ENCODE measurements at places on chromosomes 6 and 20. TPM values are rescaled to one million over a fixed set of nuclear protein-coding genes. Genes with fewer than 3 reads are reported as not detected.
A peak's percentile ranks its signal among the peaks of the same experiment; 100 is the strongest.

DNA sequence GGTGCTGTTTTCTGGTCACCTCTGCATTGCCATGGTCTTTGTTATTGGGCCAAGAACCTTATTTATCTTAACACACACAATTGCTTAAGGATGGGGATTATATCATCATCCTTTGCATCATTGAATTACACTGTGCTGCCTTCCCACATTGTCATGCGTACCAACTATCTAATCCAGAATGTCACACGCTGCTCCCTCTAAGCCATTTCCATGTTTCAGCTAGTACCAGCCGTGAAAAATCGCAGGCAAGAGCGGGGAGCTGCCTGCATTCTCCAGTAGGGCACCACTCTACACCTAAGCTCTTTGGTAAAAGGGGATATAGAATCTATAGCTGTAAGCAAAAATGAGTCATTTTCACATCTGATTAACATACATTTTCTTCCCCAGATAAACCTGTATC lies 277.0 kb downstream of the PRL start:
- H3K4me3 ChIP-seq: no peak overlapping the region
- H3K27ac ChIP-seq: no peak overlapping the region
- no peaks in the 10 kb centered on the region for H3K27me3 ChIP-seq
- no peaks in the 10 kb centered on the region for H3K4me1 ChIP-seq

DNA sequence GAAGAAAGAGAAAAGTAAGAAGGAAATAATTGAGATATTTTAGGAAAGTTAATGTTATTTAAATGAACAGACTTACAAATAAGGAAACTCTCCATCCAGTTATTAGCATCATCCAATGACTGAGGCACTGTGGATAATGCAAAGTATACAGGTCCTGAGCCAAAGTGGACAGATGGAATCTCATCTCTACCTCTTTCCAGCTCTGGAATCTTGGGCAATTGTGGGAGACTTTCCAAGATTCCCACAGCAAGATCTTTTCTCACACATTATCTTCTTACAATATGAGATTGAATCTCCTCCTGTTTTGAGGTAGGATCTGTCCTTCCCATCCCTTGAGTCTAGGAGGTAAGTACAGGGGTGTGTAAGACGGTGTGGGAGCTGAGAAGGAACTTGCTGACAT lies 28.9 kb downstream of the HTR1E start:
- H3K27me3 ChIP-seq: peaks cover 8% of the 10 kb centered on the region
- H3K4me3 ChIP-seq: no peak overlapping the region
- no peak overlapping the region for H3K27ac ChIP-seq
- DNase-seq: no peak
- no peaks in the 10 kb centered on the region for H3K36me3 ChIP-seq
- no peaks in the 10 kb centered on the region for H3K4me1 ChIP-seq

HEY2 gene
- not detected for total RNA-seq

GRCh38 chr20:2006452-2007361 lies 12.8 kb upstream of the PDYN start:
- no peak overlapping the region for H3K27ac ChIP-seq
- no peak overlapping the region for H3K4me3 ChIP-seq
- H3K27me3 ChIP-seq: peaks cover 41% of the 10 kb centered on the region
- no peak for DNase-seq
- no peaks in the 10 kb centered on the region for H3K36me3 ChIP-seq
- no peaks in the 10 kb centered on the region for H3K4me1 ChIP-seq

DNA sequence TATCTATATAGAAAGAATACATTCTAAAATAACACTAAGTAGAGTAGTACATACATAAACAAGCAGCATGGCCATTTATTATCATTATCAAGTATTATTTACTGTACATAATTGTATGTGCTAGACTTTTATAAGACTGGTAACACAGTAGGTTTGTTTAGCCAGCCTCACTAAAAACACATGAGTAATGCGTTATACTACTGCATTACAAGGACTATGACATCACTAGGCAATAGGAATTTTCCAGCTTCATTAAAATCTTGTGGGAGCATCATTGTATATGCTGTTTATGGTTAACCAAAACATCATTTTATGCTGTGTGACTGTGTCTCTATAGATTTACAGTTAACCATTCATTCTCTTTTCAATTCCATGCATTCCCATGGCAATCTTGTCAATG lies 131.7 kb upstream of the HDGFL1 start:
- no peaks in the 10 kb centered on the region for H3K4me1 ChIP-seq
- H3K36me3 ChIP-seq: no peaks in the 10 kb centered on the region
- H3K27me3 ChIP-seq: no peaks in the 10 kb centered on the region

DNA sequence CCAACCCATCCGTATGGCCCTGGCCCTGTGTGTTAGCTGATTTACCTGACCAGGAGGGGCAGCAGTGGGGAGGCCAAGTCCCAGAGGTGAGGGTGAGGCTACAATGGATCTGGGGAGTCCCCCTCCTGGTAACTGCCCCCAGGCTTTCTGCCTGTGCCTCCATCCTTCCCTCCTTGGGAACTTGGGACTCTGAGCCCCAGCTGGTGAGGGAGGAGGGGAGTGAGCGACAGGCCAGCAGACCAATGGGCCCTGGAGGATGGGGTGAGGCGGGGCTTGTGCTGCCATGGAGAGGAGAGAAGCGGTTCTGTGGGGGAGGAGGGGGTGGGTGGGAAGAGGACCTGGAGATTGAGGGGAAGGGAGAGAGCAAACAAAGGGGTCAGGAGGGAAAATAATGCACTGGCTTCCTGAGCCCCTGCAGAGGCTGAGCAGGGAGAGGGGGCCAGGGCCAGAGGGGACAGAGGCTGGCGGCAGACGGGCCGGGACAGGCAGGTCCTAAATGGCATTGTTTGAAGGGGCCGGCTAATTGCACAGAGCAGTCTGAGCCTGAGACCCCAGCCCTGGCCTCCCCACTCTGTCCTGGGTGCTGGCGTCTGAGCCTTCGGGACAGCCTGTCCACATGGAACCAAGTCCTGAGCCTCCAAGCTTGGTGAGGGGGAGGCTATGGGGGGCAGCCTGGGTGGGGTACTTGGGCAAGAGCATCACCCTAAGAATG lies 17.5 kb downstream of the DNMT3B start:
- H3K27ac ChIP-seq: no peak overlapping the region
- no peak for DNase-seq
- no peaks in the 10 kb centered on the region for H3K36me3 ChIP-seq
- H3K4me3 ChIP-seq: no peak overlapping the region

- no peak for DNase-seq
- no peaks in the 10 kb centered on the region for H3K4me1 ChIP-seq
- no peak overlapping the region for H3K27ac ChIP-seq
- H3K4me3 ChIP-seq: no peak overlapping the region
- no peaks in the 10 kb centered on the region for H3K36me3 ChIP-seq
Observed at GRCh38 chr20:49519777-49520359, 37.4 kb upstream of the KCNB1 start.

CTAGE9 gene
- not detected for total RNA-seq

DNA sequence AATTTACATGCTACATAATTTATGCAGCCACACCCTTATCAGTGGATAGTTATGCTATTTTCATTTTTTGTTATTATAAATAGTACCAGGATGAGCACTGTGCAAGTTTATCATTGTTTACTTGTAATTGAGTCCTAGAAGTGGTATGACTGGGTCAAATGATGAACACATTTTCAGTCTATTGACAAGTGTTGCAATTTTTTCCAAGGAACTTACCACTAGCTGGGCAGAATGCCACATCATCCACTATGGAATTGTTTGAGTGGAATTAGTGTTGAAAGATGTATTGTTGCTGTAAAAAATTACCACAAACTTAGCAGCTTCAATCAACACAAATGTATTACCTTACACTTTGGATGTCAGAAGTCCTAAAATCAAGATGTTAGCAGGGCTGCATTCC lies 38.1 kb upstream of the OPN5 start:
- peaks cover 7% of the 10 kb centered on the region for H3K4me1 ChIP-seq
- H3K27ac ChIP-seq: no peak overlapping the region
- H3K27me3 ChIP-seq: no peaks in the 10 kb centered on the region

DNA sequence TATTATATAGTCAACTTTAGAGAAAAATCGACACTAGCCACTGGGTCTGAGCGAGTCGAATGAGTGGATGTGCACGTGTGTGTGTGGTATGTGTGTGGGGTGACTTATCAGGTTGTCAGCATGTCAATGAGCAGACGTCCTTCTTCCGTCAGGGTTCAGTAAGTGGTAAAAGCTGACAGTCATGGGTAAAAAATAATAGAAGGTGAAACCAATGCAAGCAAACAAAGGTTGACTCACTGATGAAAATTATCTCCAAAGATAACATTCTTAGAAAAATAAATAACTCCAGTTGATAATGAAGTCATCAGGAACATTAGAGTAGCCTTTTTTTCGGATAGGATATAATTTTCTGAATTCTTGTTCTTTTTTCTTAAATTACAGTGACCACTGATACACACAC lies 243.8 kb upstream of the FOXQ1 start:
- H3K4me1 ChIP-seq: no peaks in the 10 kb centered on the region
- DNase-seq: no peak
- H3K4me3 ChIP-seq: no peak overlapping the region
- no peaks in the 10 kb centered on the region for H3K36me3 ChIP-seq
- peaks cover 14% of the 10 kb centered on the region for H3K27me3 ChIP-seq
- H3K27ac ChIP-seq: no peak overlapping the region

DNA sequence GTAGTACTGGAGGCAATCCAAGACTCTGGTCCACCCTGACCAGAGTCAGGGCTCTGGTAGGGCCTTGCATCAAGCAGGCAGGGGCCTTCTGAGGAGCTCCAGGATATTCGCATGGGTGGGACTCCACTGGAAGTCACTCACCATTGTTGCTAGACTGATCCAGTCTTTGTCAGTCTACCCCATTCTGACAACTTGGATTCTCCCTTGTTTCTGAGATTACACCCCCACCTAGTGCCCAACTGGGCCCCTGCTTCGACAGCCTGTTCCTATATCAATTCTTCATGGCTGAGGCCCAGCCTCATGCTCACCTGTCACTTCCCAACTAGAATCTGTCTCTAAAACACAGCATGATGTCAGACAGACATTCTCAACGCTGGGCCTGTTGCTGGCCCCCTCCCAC lies 5.2 kb downstream of the SLC35D3 start:
- no peak overlapping the region for H3K27ac ChIP-seq
- peaks cover 53% of the 10 kb centered on the region for H3K27me3 ChIP-seq
- H3K4me3 ChIP-seq: no peak overlapping the region
- H3K36me3 ChIP-seq: no peaks in the 10 kb centered on the region
- H3K4me1 ChIP-seq: peaks cover 6% of the 10 kb centered on the region

DNA sequence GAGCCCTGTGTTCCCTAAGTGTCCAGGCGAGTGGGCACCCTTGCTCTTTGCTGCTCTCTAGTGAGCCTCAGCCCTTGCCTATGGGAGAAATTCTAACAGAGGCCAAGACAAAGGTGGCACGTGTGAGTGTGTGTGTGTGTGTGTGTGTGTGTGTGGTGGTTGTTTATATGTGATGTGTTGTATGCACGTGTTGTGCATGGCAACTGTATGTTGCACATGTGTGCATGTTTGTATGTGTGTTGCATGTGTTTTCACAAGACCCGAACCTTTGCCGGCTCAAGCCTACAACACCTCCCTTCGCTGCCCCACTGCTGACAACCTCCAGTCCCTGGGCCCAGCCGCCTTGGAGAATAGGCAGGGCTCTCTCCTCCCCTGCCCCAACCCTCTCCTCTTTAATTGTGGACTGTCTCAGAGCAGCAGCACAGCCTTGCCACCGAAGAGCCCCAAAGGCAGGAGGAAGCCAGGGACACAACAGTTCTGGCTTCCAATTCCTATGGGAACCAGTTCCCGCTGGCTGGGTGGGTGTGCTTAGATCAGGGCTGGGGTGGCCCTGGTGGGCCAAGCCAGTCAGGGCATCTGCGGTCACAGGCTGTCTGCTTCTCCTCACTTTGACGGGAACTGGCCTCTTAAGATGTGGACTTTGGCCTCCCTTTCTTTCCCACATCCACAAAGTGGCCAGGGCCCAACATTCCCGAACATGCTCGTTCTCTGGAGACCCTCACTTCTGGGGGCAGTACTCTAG lies 2.7 kb downstream of the KCNK16 start:
- no peak for DNase-seq
- H3K36me3 ChIP-seq: no peaks in the 10 kb centered on the region
- H3K4me1 ChIP-seq: no peaks in the 10 kb centered on the region
- H3K27me3 ChIP-seq: peaks cover 19% of the 10 kb centered on the region
- H3K27ac ChIP-seq: no peak overlapping the region

DNA sequence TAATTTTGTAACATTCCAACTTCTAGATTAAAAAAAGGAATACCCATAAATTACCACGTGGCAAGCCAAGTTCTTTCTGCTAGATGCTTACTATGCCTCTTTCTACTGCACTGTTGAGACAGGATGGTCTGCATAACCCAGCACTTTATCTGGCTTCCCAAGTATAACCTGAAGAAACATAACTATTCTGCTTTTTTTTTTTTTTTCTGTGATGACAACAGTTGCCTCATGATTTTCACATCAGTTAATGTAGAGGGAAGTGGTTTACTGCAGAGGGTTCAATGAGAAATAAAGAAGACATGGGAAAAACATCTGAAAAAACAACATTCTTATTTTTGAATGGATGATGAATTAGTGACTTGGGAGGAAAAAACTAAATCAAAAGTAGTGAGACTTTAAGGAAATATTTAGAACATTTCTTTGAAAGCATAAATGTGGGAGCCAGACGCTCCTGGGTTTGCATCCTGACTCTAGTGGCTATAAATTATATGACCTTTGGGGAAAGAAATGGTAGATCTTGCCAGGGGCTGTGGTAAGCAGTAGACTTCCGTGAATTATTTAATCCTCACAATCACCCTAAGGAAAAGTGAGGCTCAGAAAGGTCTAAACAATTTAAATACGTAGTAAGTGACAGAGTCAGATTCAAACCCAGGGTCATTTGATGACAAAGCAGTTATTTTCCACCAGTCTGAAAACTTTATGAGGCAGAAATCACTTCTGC lies 230.7 kb downstream of the PHACTR1 start:
- H3K27me3 ChIP-seq: peaks cover 2% of the 10 kb centered on the region
- no peak for DNase-seq
- peaks cover 2% of the 10 kb centered on the region for H3K4me1 ChIP-seq

GRCh38 chr6:25250878-25251277 lies 28.3 kb upstream of the CARMIL1 start:
- peaks cover 4% of the 10 kb centered on the region for H3K27me3 ChIP-seq
- no peak overlapping the region for H3K4me3 ChIP-seq
- no peaks in the 10 kb centered on the region for H3K36me3 ChIP-seq
- no peak overlapping the region for H3K27ac ChIP-seq
- peaks cover 16% of the 10 kb centered on the region for H3K4me1 ChIP-seq

GRCh38 chr6:133817460-133818047 lies 71.4 kb upstream of the TCF21 start:
- H3K27me3 ChIP-seq: peaks cover 13% of the 10 kb centered on the region
- H3K4me3 ChIP-seq: no peak overlapping the region
- H3K36me3 ChIP-seq: no peaks in the 10 kb centered on the region
- peaks cover 6% of the 10 kb centered on the region for H3K4me1 ChIP-seq
- H3K27ac ChIP-seq: no peak overlapping the region
- peak; percentile 27 for DNase-seq

DNA sequence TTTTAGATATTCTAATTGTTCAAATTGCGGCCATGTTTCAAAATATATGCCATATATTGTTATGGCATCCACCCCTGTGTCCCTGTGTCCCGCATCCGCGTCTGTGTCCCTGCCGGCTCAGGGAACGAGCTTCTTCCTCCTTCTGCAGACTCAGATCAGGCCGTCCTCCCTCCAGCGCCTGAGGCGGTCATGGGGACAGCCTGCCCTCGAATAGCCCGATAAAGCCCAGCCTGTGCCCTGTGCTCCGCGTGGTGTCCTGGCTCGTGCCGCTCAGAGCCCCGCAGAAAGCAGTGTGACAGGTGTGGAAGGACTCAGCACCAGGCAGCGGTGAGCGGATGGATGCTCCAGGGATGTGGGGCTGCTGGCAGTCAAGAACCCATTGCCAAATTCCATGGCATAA lies 663.4 kb upstream of the DEFB115 start:
- no peaks in the 10 kb centered on the region for H3K36me3 ChIP-seq
- H3K27me3 ChIP-seq: no peaks in the 10 kb centered on the region
- H3K4me3 ChIP-seq: no peak overlapping the region
- no peak overlapping the region for H3K27ac ChIP-seq
- no peaks in the 10 kb centered on the region for H3K4me1 ChIP-seq
- DNase-seq: no peak

PROKR2 gene
- not detected for total RNA-seq
